ENCODE measurements at places on chromosomes 1 and 21.
A peak's percentile ranks its signal among the peaks of the same experiment; 100 is the strongest.

DNA sequence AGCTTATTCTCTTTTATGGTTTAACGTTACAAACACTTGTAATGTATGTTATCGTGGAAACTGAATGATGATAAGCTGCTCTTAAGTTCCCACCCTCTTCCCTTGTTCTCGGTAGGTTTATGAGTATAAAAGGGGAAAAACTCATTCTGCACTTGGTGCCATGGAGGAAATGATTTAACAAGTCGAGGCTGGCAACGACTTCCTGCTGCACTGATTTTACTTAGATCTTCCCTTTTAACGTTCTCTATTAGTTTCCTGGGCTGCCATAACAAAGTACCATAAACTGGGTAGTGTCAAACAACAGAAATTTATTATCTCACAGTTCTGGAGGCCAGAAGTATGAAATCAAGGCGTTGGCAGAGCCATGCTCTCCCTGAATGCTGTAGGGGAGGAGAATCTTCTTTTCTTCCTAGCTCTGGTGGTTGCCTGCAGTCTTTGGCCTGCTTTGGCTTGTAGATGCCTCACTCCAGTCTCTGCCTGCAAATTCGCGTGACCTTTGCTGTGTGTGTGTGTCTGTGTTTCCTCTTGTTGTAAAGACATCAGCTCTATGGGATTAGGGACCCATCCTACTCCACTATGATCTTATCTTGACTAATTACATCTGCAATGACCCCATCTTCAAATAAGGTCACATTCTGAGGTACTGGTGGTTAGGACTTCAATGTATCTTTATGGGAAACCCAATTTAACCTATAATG, 26.3 kb downstream of the HUNK start:
- DNase-seq: no peak

DNA sequence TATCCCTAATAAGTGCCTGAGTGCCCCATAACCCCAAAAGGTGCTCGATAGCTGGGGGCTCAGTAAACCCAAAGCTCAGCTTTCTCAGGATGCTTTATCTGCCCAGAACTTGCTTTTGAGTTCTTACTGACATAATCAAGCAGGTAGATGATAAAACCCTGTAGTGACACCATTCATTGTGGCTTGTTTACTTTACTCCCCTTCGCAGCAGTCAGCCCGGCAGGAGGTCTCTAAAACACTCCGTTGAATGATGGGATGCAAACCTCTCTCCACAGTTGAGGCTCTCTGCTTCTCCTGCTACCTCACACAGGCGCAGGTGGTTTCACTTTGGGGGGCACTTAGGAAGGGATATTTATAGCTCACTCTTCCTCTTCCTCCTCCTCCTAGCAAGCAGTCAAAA, 349.4 kb downstream of the HLX start:
- no peak for DNase-seq

DNA sequence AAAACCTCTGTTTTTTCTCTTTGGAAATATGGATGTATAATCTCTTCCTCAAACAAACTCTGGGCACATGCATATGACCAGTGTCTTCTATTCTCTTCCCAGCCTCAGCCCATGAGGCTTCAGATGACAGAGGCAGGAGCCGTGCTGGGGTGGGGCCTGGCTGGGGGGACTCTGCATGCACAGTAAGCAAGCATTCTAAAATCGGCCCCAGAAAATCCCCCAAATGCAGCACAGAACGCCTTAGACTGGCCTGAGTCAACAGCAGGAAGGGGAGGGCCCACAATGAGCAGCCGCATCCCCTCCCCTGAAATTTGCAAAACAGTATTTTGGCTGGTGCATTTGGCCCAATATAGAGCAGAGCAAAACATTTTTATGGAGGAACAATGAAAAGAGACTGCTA, 47.8 kb downstream of the ITPKB start:
- peak; percentile 73 for DNase-seq

DNA sequence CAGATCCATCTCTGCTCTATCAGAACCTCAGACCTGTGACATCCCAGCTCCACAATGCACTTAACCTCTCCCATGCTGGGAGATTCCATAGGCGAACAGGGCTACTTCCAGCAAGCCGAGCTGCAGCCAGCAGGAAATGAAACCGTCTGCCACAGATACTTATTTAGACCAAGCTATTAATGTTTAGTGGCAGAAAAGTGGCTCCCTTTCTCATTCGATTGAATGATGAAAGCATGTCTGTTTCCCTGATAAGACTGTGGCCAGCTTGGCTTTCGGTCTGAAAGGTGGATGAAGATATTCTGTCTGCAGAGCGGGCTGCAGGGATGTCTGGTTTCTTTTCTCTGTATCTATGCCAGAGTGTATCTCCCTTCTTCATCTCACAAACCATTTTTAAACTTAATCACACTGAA, 146.4 kb downstream of the GREM2 start:
- DNase-seq: no peak

GRCh38 chr1:43772978-43773377, 65.6 kb downstream of the ST3GAL3 start:
- DNase-seq: no peak

- DNase-seq: no peak
Observed at GRCh38 chr1:184399192-184399847, 12.5 kb downstream of the C1orf21 start.

DNA sequence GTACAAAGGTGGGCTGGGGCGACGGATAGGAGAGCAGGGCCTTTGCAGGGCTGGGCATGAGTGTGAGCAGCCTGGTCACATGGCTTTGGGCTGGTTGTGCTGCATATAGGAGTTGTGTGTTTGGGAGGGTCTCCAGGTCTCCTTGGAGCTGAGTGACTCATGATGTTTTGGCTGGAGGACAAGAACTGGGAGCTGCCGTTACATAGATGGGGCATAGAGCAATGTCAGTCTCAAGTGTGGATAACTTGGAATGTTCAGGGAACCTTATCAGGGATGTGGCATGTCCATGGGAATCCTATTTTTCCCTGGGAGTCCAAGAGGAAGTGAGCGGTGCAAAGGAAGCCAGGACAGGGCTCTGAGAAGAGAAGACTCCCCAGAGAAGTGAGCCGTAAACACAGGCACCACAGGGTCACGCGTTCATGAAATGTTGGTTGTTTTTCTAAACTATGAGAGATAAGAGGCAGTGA, 136.4 kb upstream of the KCNE2 start:
- DNase-seq: no peak

DNA sequence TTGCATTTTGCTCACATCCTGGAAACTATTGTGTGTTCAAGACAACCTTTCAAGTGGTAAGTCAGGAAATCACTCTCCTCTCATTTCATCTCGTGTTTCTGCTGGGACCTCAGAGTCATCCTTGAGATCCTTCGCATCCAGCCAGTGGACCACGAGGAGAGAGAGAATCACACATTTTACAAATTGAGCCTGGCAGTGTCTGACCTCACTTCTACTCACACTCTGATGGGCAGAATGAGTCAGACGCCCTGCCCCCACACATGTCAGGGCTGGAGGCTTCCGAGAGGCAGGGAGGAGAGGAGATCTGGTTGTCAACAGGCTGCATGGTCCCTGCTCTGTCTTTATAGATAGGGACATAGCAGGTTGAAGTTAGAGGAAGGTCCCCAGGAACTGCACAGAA, 509.7 kb downstream of the AJAP1 start:
- peak; percentile 33 for DNase-seq

DNA sequence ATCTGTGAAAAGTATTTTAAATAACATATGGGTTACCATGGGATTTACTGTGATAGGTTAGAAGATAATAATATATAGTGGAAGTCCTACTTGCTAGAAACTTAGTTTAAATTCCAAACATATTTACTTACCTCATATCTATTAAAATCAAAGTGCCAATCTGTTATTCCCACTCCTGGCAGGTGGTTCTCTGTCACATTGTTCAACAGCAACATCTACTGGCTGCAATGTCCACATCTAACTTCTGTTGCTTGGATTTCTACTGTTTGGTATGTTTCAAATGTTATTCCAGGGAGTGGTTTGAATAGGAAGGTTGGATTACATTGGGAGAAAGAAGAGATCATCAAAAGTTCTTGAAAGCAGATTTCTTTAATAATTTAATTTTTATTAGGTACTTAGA, 122.5 kb upstream of the NCAM2 start:
- DNase-seq: no peak

- no peak for DNase-seq
Observed at GRCh38 chr1:25873120-25873519, 2.4 kb downstream of the PAQR7 start.

- DNase-seq: no peak
Observed at GRCh38 chr1:41358131-41359021, 2.9 kb upstream of the FOXO6 start.

DNA sequence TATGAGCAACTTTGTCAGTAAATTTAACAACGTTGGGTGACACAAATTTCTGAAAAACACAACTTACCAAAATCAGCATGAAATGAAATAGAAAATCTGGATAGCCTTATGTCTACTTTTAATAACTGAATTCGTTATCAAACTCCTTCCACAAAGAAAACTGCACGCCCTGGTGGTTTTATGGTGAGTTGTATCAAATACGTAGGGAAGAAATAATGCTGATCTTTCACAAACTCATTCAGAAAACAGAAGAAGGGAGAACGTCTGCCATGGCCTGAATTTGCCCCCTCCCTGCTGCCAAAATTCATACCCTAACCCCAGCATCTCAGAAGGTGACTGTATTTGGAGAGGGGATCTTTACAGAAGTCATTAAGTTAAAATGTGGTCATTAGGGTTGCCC, 50.0 kb upstream of the COL18A1 start:
- DNase-seq: no peak

- DNase-seq: peak; percentile 70
Observed at GRCh38 chr1:178724728-178725465, at the start of gene RALGPS2. Gene RALGPS2 (plus strand): TSS chr1:178725244. CDS start chr1:178776765, 51,521 bp downstream.

GRCh38 chr1:4318720-4319119, 335.7 kb upstream of the AJAP1 start:
- DNase-seq: no peak

GRCh38 chr1:22076346-22076745, 23.8 kb downstream of the CDC42 start:
- no peak for DNase-seq

- DNase-seq: no peak
Observed at GRCh38 chr21:42118901-42119300, 47.8 kb downstream of the UMODL1 start.

- no peak for DNase-seq
Observed at GRCh38 chr1:40956407-40956806, 23.1 kb upstream of the CTPS1 start.

DNA sequence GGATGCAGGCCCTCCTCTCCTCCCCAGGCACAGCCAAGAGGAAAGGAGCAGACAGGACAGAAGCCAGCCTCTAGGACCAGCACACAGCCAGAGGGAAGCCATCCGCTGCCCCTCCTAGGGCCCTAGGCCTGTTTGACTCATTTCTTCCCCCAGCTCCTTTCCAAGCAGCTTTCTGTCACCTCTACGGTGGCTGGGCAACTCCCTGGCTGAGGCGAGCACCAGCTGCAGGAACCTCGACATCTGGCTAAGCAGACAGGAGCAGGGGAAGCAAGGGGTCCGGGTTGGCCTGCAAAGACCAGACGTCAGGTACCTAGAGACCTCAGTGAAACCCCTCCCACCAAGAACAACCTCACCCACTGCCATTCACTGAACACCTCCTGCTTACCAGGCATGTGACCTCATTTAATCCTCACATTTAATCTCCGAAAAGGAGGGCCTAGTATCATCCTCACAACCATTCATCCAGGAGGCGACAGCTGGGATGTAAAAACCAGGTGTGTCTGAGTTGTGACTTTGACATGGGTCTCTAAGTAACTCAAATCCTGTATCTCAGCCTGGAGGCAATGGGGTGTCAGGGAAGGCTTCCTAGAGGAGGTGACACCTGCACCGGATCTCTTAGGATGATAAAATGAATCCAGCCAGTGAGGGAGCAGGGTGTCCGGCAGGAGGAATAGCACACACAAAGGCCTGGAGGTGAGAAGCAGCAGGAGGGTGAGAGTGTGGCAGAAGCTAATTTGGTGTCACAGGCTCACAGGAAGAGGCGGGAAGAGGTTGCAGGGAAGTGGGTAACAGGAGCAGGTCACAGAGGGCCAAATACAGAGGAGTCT, 5.9 kb downstream of the LRP8 start:
- DNase-seq: no peak

DNA sequence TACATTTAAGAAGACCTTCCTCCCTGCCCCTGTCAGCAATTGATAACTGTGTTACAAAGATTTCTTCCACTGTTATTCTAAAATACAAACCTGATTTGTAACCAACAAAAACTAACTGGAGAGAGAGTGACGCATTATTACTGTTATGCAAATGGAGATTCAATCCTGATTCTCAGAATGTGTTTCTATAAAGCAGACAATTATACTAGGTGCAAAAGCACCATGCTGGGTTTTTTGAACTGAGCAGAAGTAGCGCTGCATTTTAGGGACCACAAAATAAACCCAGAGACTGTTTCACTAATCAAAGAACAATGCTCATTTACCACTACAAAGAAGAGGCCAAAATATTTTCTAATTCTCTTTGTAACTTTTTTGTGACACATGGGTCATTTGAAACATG, 13.6 kb upstream of the GBP6 start:
- no peak for DNase-seq

DNA sequence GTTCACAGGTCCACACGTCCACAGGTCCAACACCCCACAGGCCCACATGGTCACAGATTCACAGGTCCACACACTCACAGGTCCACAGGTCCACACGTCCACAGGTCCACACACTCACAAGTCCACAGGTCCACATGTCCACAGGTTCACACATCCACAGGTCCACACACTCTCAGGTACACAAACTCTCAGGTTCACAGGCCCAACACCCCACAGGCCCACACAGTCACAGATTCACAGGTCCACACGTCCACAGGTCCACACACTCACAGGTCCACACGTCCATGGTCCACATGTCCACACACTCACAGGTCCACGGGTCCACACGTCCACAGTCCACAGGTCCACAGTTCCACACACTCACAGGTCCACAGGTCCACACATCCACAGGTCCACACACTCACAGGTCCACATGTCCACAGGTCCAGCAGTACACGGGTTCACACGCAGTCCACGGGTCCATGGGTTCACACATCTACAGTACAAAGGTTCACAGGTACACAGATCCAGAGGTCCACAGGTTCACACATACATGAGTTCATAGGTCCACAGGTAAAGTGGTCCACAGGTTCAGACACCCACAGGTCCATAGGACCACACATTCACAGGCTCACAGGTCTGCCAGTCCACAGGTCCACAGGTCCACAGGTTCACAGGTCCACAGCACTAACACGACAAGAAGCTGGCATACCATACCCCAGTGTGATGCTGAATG, 39.3 kb upstream of the COL6A2 start:
- DNase-seq: no peak

DNA sequence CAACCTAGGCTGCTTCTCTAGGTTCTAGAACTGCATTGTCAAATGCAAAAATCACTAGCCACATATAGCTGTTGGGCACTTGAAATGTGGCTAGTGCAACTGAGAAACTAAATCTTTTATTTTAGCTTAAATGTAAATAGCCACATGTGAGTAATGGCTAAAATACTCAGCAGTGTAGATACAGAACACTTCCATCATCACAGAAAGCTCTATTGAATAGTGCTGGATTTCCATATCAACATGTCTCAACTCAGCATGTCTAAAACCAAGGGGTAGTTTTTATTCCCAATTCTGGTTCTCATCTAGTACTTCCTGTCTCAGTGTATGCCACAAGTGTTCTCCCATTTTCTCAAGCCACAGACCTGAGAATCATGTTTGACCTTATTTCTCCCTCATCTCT, 7.5 kb upstream of the TP53BP2 start:
- DNase-seq: no peak

GRCh38 chr1:220767312-220768125, 19.2 kb upstream of the MTARC1 start:
- no peak for DNase-seq

GRCh38 chr1:113904293-113904673, 316 bp downstream of the AP4B1 start:
- no peak for DNase-seq

GRCh38 chr1:193241132-193241827, 54.9 kb upstream of the B3GALT2 start:
- DNase-seq: no peak

- DNase-seq: no peak
Observed at GRCh38 chr1:82386365-82387011, 585.8 kb downstream of the ADGRL2 start.
